Prostate gland (tissue), 2 donors: ENCODE measurements at places on chromosomes 3 and 15. TPM values are rescaled to one million over a fixed set of nuclear protein-coding genes. Genes with fewer than 3 reads are reported as not detected.

Gene GP9
- not detected for total RNA-seq

Gene C2CD4A
- total RNA-seq: 0.28 TPM

Gene PAQR5
- total RNA-seq: 0.17 TPM

Gene GOLGA8O
- total RNA-seq: 7.7 TPM

- DNase-seq: no peak
Measured at GRCh38 chr15:96261575-96262034, 68.9 kb upstream of the NR2F2 start.

GRCh38 chr3:53570709-53571108, 76.3 kb downstream of the CACNA1D start:
- no peak for DNase-seq

- no peak for DNase-seq
Measured at GRCh38 chr15:92492551-92493115, 99.0 kb downstream of the ST8SIA2 start.

- DNase-seq: no peak
Measured at GRCh38 chr3:112030901-112031300, 3.6 kb upstream of the TMPRSS7 start.

DNA sequence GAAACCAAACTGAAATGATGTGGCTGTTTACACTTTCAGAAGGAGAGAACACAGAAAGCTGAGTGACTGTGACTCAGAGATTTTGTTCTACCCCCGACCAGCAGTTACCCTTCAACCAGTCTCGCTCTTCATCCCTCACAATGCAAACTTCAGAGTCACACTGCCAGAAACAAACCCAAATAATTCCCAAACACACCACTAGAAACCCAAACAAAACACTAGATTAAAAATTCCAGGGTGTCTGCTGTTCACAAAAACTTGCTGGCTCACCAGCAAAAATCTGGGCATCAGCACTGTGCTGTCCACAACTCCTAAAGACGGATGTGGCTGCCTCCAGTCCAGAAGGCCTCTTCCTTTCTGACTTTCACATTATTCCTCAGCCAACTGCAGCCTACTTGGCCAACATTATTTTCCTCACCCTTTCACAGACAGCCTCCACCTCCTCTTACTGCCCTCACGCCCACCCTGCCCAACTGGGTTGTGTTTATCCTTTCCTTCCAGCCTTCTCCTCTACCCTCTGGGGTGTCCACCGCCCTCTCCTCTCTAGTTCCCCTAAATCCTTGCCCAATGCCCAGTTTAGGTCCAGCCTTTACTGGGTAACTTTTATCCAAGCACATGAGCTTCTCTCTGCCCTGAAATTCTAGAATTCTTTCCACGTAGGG, 71.4 kb downstream of the MECOM start:
- no peak for DNase-seq

GRCh38 chr15:58528188-58528870, 96.5 kb downstream of the LIPC start:
- DNase-seq: peak; percentile 48

DNA sequence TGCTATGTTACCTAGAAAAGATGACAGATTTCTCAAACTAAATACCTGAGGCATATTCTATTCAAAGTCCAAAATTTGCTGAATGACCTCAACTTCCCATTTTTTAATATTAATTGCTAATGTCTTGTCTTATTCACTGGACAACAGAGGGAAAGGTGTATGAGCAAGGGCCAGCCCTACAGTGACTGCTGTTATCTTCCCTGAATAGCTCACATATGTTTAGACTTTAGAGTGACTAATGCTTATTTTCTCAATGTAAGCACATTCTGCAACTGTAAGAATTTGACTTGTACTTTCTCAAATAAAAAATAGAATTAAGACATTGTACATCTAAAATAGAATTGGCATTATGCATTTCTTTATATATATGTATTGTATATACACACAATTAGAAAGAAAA, 26.5 kb upstream of the AADACL2 start:
- no peak for DNase-seq

GRCh38 chr3:121619691-121620090, 26.5 kb downstream of the FBXO40 start:
- no peak for DNase-seq

DNA sequence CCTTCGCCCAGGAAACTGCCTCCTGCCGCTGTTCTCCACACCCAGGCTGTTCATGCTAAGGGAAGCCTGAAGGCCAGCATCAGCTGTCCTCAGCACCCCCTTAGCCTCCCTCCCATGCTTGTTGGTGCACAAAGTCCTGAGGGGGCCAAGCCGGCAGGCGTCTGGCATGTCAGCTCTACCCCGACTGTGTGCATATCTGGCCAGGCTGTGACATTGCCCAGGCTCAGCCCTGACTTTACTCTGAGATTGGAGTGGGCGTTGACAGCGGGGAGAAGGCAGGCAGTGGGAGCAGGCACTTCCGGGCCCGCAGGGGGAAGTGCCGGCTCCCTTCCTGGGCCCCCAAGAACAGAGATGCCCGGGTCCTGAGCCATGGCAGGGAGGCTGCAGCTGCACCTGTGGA, 492.2 kb downstream of the AGBL1 start:
- DNase-seq: no peak

DNA sequence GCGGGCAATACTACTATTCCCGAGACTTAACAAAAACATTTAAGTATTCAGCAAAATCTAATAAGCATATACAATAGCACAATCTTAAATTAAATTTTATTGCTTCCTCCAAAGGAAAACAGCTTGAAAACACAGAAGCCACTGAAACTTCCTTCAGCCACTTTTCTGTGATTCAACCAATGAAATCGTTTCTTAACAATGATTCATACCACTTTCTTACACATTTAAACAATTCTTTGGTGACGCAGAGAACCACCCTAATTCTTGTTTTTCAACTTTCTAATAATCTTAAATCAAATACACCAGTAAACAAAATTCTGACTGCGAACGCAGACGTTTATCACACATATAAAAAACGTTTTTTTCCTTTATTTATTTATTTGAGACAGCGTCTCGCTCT, 4.1 kb downstream of the TJP1 start:
- DNase-seq: no peak

DNA sequence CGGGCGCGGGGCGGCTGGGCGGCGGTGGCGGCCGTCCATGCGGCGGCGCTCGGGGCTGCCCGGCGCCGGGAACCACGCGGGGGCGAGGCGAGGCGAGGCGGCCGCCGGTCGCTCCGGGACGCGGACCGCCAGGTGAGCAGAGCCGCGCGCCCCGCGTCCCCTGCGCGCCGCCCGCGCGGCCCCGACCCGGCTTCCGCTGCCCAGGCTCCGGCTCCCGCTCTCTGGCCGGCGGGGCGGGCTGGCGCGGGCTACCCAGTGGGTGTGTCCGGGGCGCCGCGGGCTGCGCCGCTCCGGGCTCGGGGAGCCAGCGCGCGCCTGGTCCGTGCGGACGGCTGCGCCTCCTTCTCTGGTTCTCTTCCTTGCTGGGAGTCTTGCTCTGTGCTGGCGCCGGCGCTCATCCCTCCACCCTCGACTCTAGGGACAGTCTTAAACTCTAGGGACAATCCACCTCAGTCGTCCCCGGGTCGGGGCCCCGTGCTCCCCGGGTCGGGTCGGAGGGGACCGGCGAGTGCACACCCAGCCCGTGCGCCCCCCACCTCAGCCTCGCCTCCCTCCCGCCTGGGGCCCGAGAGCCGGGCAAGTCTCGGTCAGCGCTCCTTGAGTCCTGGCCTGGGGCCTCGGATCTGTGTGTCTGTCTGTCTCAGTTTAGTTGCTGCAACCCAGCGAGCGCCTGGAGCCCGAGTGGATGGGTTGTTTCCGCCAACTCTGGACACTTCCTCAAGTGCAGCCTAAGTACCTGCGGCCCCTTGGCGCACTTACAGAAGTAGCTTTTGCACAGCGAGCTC, 488 bp downstream of the THSD4 start:
- DNase-seq: peak; percentile 69

GRCh38 chr3:38986901-38987300, 64.8 kb downstream of the SCN11A start:
- no peak for DNase-seq

- DNase-seq: no peak
Measured at GRCh38 chr3:144324076-144324475, 352.5 kb downstream of the DIPK2A start.

- no peak for DNase-seq
Measured at GRCh38 chr3:134621854-134622253, 29.0 kb downstream of the KY start.

GRCh38 chr3:172084871-172085556, 45.6 kb downstream of the FNDC3B start:
- no peak for DNase-seq

DNA sequence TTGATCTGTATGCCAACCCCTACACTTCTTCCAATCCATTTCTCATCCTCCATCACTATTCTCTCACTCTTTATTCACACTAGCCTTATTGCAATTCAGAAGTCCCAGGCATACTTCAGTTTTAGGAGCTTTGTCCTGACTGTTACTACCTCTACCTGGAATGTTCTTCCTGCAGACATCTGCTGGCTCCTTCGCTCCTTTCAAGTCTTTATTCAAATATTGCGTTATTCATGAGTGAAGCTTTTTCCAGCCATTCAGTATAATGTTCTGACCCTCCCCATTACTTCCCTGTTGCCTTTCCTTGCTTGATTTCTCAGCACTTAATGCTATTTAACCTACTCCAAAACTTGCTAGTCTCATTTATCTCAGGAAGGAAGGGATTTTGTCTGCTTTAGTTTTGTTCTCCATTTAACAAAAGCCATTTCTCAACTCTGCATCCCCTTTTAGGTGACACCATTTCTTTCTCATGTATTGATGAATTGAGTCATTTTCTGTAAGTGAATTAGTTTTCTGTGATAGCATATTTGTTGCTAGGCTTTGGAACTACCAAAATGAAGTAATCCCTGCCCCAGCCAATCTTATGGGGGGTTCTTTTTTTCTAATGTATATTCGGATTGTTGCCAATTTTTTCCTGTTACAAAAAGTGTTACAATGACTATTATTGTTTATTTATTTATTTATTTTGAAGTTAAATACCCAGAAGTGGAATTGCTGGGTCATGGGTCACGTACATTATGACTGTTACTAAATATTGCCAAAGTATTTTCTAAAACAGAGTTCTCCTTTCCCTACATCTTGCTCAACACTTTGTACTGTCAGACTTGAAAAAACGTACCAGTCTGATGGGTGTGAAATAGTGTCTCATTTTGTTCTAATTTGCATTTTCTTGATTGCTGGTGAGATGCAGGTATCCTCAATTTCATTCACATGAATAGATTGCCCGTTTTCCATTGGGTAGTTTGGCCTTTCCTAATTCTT, 9.4 kb downstream of the ATP11B start:
- no peak for DNase-seq

GRCh38 chr3:154022606-154023005, 98.6 kb upstream of the ARHGEF26 start:
- DNase-seq: no peak

DNA sequence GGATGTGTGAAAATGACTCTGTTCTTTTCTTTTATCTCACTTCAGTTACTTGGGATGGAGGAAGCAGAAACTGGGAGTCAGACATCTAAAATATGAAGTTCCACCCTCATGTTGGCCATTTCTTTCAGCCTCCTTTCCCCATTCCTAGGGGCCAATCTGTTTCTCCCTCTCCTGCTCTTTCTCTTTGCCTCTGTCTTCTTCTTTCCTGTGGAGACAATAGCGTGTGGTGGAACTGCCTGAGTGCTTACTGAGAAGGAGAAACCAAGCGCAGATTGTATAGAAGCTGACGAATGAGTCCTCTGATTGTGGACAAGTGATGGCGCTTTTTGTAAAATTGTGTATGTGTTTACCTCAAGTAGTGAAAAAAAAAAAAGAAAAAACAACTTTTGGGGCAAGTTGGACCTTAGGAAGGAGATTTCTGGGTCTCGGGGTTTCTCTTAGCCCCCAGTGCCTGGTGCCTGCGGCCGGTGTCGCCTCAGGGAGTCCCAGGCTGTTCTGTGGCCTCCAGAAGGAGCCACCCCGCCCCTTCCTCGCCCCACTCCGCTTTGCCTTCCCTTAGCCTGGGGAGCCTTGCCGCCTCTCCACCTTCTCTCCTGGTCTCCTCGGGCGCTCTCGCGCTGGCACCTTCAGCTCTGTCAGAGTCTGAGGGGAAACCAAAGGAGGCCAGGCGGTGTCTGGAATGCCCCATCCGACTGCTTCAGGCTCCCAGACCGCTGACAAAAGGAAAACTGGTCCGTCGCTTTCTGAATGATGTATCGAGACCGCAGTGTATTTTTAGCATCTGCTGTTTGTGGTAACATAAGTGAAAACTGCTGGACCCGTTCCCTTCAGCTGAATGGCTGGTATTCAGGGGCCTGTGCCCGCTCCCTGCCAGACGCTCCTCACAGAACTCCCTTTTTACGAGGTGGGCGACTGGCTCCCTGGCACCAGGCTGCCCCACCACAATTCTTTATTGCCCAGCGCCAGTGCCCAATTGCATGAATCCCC, 30.1 kb downstream of the SCG5 start:
- no peak for DNase-seq

DNA sequence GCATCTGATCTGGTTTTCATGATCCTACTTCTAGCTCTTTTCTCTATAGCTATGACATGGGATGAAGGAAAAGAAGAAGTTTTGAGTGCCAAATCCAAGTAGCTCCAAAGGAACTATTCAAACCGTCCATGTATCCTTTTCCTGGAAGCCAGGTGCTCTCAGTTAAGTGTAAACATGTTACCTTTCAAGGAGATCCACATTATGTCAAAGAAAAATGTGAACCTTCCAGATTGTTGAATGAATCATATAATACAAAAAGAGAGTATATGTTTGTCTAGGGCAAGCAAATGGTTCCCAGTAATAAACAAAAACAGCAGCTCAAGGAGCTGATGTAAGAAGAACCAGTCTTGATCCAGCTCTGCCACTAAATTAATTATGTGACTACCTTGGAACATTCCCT, 534.9 kb downstream of the MAGI1 start:
- DNase-seq: no peak

DNA sequence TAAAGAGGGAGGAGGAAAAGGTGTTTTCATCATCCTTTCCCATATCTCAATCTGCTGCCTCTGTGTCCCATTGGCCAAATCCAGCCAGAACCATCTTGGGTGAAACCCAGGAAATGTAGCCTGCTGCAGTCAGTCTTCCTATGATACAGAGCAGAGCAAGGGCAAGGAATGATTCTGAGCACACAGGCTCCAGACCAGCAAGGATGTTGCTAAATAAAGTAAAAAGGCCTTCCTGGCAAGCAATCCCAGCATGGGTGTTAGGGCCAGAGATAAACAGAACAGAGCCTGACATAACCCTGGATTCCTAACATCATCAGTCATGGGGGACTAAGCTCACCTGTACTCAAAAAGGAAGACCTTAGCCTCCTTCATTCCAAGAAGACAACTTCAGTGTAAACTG, 90.7 kb upstream of the AGTR1 start:
- DNase-seq: no peak

- DNase-seq: no peak
Measured at GRCh38 chr3:97530691-97531090, 233.9 kb upstream of the ARL6 start.

DNA sequence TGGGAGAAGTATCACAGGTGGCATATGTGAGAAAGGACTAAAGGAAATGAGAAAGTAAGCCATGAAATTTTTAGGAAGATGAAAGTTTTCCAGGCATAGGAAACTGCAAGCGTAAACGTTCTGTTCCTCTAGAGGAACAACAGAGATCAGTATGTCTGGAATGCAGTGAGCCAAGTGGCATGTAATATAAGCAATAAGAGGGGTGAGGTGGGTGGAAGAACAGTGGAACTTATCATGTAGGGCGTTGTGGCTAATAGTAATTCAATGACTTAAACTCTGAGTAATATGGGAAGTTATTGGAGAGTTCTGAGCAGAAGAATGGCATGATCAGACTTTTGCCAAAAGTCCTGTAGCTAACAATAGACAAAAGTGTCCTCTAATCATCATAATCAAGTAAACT, 902.9 kb downstream of the EPHA3 start:
- no peak for DNase-seq
